ENCODE measurements at places on chromosomes 5 and 9.
A peak's percentile ranks its signal among the peaks of the same experiment; 100 is the strongest.

DNA sequence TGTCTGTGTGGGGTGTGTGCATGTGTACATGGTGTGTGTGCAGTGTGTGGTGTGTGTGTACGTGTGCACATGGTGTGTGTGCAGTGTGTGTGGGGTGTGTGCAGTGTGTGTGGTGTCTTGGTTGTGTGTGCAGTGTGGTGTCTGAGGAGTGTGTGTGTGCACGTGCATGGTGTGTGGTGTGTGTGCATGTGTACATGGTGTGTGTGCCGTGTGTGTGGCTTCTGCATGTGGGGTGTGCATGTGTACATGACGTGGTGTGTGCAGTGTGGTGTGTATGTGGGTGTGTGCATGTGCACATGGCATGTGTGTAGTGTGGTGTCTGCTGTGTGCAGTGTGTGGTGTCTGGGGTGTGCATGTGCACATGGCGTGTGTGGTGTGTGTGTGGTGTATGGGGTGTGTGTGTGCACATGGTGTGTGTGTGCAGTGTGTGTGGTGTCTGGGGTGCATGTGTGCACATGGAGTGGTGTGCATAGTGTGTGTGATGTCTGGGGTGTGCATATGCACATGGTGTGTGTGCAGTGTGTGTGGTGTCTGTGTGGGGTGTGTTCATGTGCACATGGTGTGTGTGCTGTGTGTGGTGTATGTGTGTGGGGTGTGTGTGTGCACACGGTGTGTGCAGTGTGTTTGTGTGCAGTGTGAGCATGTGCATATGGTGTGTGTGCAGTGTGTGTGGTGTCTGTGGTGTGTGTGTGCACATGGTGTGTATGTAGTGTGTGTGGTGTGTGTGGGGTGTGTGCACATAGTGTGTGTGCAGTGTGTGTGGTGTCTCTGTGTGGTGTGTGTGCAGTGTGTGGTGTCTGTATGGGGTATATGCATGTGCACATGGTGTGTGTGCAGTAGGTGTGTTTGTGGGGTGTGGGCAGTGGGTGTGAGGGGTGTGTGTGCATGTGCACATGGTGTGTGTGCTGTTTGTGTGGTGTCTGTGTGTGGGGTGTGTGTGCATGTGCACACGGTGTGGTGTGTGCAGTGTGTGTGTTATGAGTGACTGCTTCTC lies 40.6 kb upstream of the ZNG1F start:
- DNase-seq, result peak; percentile 46

- DNase-seq, result no peak
Measured at GRCh38 chr5:176664886-176665285, 17.6 kb downstream of the TSPAN17 start.

- no peak for DNase-seq
Measured at GRCh38 chr5:74179179-74179578, 461.3 kb downstream of the ENC1 start.

DNA sequence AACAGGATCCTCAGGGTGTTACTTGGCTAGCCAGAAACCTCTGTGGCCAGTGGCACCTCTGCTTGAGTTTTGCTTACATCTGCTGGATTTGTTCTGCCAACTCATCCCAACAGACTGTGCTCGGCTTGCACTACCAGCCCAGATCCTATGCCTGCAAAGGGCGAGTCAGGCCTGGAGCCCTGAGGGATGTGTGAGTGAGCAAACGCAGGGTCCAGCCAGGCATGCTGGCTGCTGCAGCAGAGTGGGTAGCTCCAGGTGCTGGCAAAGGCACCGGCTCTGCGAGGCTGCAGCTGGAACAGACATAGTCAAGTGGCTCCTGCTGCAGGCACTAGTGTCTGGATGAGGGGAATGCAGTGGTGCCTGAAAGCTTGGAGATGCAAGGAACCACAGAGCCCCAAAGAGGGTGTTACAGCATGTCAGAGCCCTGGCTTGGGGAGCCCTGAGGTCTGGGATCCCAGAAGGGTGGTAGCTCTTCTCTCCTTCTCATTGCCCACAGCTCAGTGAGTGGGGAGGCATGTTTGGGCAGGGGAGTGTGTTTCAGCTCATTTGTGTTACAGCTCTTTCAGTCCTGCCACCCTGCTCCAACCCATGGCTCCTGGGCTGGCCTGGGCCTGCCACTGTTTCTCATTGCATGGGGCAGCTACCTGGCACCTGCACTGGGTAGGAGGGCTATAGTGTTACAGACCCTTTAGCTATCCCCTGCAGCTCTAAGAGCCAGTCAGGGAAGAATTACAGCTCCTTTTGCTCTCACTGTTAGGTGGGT lies 332.6 kb downstream of the TAF11L14 start:
- DNase-seq, result no peak

DNA sequence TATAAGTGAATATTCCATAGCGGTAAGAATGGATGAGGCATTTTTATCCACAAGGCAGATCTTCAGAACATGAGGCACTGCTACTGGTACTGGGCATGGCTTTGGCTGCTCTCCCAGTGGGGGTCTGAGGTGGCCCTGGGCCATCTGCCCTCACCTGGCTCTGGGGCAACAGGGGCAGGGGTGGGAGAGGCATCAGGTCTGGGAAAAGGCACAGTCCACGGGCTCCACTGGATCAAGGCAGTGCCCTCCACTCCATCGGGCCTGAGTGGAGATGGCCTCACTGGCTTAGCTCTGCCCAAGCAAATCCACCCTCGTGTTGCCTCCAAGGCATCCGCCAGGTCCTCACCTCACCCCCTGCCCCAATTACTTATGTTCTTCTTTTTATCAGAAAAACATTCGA lies 10.9 kb upstream of the NKD2 start:
- DNase-seq, result no peak

GRCh38 chr5:68320413-68320986 lies 104.9 kb downstream of the PIK3R1 start:
- DNase-seq, result no peak

DNA sequence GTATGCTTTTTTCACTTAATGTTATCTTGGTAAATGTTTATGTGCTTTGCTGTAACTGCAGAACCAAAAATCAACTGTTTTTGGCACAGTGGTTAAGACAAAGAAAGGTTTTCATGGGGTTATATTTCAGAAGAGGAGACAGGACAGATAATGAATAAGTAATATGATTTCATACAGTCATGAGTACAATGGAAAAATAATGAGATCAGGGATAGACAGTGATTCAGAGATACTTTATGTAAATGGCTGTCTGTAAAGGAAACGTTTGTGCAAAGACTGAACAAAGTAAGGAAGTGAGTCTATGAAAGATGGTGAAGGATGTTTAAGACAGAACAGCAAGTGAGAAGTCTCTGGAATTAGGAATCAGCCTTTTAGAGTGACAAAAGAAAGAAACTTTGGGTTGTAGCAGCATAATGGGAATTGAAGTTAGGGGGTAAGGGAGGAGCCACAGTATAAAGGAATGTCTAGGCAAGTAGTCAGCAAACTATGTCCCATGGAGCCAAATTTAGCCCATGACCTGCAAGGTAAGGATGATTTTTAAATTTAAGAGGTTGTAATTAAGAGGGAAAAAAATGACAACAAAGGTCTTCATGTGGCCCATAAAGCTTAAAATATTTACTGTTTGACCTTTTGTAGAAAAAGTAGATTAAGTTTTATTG lies 55.0 kb downstream of the TNPO1 start:
- DNase-seq, result no peak

DNA sequence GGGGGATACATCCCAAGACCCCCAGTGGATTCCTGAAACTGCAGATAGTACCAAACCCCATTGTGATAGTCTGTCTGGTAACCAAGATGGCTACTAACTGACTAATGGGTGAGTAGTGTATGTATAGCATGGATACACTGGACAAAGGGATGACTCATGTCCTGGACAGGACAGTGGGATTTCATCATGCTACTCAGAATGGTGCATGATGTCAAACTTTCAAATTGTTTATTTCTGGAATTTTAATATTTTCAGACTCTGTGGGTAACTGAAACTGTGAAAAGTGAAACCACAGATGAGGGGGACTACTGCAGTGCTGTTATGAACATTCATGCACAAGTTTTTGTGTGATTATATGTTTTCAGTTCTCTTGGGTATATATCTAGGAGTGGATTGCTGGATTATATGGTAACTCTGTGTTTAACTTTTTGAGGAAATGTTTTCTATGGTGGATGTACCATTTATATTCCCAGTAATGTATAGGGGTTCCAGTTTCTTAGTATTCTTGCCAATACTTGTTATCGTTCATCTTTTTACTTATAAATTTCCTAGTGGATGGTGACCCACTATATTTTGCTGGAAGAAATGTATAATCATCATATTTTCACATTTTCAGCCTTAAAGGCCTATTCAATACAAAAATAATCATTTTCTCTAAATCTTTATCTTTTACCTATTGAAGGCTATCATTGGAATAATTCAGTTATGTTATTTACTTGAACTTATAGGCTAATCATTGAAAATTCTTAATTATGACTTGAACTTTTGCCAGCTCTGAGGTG lies 140.9 kb downstream of the NR3C1 start:
- DNase-seq, result no peak

DNA sequence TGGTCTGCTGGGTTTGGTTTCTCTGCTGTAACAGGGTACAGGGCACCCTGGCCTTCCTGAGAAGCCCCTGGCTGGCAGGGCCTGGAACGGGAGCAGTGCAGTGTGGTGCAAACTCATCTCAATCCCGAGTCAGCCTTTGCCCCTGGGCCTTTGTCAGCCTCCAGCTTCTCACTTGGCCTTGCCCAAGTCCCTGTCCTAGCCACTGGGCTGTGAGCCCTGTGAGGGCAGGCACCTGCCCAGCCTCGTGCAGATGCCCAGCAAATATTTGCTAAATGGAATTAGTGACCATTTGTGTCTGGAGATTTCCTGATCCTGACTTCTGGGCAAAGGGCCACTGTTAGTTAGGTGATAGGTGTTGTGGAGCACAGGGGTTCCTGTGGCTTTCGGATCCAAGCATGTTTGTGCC lies 13.0 kb downstream of the RGS3 start:
- DNase-seq, result no peak

GRCh38 chr5:37954561-37954960 lies 114.7 kb upstream of the GDNF start:
- DNase-seq, result no peak

GRCh38 chr5:126597156-126597555 lies 2.1 kb upstream of the ALDH7A1 start:
- no peak for DNase-seq

DNA sequence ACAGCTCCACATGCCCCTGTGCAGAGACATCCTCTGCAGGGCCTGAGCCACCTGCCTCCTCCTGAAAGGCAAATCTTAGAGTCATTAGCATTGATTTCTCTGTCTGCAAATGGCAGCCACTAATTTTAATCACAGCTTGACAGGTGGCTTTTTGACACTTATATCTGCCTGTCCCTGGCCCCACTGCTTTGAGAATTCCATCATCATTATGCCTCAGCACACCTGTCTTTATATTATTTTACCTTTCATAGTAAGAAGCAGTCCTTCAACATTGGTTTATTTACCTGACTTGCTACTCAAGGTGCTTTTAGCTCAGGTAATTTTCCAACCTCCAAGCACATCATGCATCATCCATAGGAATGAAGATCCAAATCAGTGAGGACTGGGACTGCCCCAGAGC lies 451.3 kb downstream of the MTRR start:
- no peak for DNase-seq

DNA sequence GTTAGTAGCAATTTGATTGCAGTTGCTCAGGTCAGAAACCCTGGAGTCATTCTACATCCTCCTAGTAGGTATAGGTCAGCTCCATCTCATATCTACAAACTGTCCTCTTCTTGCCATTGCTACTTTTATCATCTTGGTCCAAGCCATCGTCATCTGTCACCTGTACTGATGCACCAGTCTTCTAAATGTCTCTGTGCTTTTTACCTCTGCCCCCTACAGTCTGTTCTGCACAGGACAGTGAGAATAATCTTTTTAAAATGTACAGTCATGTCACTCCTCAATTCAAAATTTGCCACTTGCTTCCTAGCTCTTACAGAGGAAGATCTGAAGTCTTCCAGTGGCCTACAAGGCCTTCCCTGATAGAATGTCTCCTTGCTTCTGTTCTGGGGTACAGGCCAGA lies 6.8 kb downstream of the NNT start:
- peak; percentile 37 for DNase-seq

DNA sequence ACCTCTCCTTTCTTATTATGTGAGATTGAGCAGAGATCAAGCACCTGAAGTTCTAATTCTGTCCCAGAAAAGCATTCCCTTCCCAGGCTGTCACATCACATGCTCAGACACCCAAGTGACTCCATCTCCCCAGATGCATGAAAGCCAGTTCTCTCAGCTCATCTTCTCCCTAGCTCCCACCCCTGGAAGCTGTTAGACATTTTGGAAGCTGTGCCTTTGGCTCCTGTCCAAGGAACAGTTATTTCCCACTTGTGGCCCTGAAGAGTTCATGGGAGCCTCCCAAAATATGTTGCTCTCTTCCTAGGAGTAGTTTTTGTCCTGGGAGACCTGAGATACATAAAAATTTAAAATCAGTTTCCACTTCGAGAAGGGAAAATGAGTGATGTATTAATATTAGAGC lies 161.4 kb upstream of the GAS1 start:
- no peak for DNase-seq

DNA sequence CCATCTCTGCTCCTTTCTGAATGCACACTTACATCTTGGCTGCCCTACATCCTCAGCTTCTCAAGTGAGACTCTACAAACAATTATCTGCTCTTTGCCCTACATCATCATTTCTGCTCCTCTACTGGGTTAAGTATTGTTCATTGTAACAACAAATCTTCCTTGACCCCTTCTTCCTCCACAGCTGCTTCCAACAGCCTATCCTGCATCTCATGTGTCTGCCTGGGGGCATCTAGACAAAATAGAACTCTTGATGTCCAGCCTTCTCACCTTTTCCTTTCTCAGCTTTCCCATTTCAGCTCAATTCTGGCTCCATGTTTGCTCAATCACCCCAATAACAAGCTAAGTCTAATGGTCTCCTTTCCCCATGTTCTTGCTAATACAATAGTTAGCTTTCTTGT lies 509.8 kb downstream of the DIRAS2 start:
- no peak for DNase-seq

- DNase-seq, result no peak
Measured at GRCh38 chr5:141902015-141902814, 21.5 kb upstream of the DELE1 start.

- peak; percentile 70 for DNase-seq
Measured at GRCh38 chr5:179819296-179820126, 1.2 kb upstream of the SQSTM1 start.

DNA sequence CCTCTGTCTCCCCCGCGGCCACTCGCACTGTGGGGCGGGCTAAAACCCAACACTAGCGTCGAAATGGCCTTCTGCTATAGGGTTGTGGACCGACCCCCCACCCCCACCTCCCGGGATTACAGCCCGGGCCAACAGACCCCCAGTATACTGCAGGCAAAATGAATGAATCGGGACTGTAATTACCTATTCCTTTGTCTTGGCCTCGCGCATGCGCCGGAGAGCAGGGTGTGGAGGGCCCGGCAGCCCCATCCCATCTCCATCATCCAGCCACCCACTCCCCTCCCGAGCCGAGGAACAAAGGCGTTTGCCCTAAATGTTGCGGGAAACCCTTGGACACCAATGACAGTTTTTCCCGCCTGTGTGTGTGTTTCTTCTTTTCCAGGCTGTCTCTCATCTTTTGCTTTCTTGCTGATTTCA lies 1.6 kb downstream of the BASP1 start:
- peak; percentile 48 for DNase-seq

DNA sequence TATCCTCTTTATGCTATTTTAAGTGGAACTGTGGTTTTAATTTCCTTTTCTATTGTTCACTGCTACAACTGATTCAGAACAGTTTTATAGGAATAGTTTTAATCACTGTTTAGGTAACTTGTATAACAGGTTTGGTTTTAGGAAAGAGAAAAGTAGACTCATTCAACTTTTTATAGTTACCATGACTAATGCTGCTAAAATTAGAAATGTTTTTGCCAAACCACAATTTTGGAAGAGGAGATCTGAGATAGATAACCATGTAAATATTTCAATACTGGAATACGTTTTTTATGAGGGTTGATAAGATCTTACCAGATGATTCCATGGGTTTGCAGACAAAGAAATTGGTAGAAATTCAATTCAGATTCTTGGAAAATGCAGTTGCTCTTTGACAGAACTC lies 404.6 kb upstream of the ARRDC3 start:
- DNase-seq, result no peak

Measured in GM13976 (cell line).